ENCODE measurements at places on chromosomes 6 and 20.

DNA sequence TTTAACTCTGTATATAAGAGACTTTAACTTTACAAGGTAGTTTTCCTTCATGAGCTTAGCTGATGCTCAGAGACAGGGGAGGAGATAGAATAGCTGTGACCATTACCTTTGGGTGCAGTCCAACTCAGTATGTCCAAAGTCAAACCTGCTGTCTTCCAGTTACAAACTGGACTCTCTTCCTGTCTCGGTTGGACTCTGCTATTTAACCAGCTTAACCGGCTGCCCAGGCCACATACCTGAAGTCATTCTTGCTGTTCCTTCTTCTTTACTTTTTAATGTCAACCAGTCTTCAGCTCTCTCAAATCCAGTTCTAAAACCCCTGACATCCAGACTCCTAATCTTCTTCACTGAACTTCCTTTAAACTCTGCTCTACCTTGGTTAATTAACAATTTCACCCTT is 138.3 kb upstream of the TSHZ2 start:
- DNase-seq, result no peak

GRCh38 chr20:5065166-5065878 is 54.4 kb downstream of the PCNA start:
- no peak for DNase-seq

DNA sequence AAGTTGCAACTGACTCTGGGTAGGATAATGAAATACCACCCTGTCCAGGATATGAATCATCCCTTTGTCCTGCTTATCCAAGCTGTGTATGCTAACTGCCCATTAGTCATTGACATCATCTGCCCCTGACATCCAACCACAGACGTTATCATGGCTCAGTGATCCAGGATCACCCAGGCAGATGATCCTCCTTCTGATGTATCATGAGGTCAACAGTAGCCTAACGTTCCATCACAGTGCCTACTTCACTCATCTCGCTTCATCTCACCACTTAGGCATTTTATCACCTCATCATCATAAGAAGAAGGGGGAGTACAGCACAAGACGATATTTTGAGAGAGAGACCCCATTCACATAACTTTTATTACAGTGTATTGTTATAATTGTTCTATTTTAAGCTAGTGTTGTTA is 13.4 kb upstream of the BTN3A2 start:
- no peak for DNase-seq

DNA sequence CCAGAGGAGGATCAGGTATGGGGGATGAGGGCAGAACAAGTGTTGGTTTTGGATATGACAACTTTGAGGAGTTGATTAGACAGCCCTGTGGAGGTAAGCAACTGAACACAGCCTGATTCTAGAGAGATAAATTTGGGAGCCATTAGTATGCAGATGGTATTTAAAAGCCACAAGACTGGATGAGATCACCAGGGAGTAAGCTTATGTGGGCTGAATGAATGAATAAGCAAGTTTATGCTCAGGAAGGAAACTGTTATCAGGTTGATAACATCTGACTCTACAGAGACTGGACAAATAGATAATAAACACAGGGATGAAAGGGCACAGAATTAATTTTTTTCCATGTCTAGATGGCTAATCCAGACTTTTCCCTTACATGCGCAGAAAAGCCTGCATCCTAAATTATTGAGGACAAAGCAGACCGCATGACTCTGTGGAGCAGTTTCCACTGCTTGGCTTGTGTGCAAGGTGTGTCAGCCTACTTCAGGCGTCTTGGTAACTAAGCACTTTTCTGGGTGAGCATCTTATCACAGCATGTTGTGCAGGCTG is 150.6 kb downstream of the GJA10 start:
- no peak for DNase-seq

DNA sequence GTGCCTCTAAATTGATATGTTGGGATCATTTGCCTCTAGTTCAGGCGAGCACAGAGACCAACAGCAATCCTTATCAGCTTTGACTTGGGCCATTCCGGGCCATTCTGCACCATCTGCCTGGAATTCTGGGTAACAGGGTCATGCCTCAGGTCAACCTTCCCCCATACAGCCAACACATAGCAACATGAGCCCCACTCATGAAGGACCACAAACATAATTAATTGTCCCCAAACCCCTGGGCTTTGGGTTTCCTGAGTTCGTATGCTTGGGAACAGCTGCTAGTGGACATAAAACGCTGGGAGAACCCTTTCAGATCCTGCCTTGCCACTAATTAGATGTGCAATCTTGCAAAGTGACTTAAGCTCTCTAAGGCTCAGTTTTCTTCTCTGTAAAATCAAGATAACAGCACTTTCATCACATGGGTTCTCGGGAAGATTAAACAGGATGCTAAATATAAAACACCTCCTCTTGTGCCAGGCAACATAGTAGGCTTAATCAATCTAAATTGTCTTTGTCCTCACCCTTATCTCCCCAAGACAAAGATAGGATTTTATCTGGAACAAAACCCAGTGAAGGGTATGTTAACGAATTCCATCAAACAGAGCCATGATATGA is 426.5 kb downstream of the CD83 start:
- no peak for DNase-seq

DNA sequence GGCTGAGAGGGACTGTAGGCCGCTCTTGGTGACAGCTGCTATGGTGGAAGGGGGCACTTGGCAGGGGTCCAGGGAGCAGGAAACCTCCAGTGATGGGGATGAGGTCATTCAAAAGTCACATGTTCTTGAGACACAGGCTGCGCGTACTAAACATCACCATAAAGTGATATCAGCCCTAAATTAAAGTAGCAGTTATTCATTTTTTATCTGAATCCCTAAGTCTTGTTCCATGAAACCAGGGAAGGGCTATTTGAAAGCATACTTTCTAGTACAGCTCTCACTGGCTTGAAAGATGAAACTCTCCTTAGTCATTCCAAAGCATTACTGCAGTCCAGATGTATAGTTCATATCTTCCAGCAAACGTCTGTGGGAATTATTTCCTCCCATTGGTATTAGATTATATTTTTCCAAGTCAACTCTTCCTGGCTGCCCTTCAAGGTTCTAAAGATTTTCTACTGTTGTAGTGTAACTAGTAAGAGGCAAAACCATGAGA is 373.1 kb downstream of the CD109 start:
- DNase-seq, result no peak

GRCh38 chr20:58235010-58235409 is 6.6 kb upstream of the ANKRD60 start:
- DNase-seq, result no peak

GRCh38 chr20:8073024-8073832 is 53.7 kb upstream of the TMX4 start:
- DNase-seq, result no peak

DNA sequence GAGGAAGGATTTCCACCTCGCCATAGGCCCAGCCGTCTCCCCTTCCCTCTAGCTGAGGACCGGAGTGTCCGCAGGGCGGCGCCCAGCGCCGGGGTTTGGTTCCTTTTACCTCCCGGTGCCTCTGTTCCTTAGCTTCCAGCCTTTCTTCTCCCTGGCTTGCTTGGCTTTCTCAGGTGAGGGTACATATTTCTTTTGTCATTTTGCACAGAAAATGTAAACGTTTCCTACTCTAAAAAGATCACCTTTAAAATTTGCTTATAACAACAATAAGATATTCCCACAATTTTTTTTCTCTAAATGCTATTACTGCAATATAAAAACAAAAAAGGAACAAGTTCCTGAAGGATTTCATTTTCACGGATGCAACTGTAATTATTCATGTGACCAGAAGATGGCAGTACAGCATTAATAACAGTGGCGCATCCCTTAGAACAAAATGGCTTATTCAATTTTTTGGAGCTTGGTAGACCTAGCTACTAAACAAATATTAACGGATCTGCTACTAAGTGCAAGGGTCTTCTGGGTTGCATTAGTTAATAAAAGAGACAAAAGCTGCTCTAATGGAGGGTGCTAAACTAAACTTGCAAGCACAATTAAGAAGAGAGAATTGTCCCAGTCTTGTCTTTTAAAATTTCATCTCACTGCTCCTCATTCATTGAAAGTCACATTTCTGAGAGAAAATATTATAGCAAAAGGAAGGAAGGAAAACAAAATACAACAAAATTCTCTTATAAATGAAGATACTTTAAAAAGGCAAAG is 172.9 kb downstream of the ADGRG6 start:
- no peak for DNase-seq

GRCh38 chr6:77566235-77566634 is 86.6 kb upstream of the MEI4 start:
- no peak for DNase-seq

- no peak for DNase-seq
Observed at GRCh38 chr20:44166008-44166407, 21.0 kb downstream of the JPH2 start.

GRCh38 chr20:49285813-49286494 is 8.1 kb upstream of the ZNFX1 start:
- no peak for DNase-seq

GRCh38 chr6:91033964-91034363 is 447.1 kb upstream of the MAP3K7 start:
- no peak for DNase-seq

GRCh38 chr6:21523652-21524051 is 69.9 kb upstream of the SOX4 start:
- DNase-seq, result no peak

DNA sequence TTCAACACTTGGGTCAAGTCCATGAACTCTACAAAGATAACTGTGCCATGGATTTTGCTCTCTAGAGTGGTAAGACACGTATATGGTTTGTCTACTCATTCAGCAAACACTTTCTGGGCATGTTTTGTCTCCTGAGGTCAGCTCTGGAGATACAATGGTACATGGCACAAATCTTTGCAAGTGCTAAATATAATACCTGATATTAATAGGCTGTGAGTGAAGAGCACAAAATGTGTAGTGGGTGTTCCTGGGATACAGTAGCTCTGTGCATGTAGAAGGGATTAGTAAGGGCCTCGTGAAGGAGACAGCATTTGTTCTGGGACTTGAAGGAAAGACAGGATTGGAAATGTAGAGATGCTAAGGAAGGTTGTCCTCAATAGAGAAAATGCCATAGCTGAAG is 360.9 kb downstream of the BCKDHB start:
- DNase-seq, result no peak

DNA sequence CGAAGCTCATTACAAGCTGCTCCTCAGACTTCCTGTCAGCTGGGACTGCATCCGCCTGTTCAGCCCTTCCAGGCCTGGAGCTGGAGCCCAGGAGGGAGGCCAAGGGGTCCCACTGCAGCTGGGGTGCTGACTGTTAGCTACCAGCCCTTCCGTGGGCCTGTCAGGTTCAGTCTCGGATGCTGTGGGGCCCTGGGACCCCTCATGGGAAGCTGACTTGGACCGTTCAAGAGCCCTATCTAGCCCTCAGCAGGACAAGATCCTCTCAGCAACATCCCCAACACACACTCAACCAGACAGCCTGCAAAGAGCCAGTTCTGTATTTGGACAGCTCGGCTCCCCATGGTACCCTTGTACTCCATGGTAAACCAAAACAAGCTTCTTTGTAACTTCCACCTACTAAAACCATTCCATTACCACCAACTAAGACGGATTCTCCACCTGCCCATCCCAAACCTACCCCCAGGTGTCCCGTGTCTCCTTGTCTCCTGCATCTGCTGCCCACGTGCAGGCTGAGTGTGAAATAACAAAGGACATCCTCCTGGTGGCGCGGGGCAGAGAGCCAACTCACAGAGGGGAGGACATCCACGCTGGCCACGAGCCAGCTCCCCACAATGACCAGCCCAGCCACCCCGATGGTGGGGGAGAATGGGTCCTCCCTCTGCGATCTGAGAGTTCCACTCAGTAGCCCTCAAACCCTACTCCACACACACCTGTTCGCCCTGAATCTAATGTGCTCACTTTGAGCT is 111.2 kb downstream of the TAF4 start:
- DNase-seq, result no peak

GRCh38 chr6:4091941-4092340 is 13.0 kb upstream of the FAM217A start:
- no peak for DNase-seq

GRCh38 chr6:75024828-75025227 is 181.0 kb downstream of the COL12A1 start:
- DNase-seq, result no peak

DNA sequence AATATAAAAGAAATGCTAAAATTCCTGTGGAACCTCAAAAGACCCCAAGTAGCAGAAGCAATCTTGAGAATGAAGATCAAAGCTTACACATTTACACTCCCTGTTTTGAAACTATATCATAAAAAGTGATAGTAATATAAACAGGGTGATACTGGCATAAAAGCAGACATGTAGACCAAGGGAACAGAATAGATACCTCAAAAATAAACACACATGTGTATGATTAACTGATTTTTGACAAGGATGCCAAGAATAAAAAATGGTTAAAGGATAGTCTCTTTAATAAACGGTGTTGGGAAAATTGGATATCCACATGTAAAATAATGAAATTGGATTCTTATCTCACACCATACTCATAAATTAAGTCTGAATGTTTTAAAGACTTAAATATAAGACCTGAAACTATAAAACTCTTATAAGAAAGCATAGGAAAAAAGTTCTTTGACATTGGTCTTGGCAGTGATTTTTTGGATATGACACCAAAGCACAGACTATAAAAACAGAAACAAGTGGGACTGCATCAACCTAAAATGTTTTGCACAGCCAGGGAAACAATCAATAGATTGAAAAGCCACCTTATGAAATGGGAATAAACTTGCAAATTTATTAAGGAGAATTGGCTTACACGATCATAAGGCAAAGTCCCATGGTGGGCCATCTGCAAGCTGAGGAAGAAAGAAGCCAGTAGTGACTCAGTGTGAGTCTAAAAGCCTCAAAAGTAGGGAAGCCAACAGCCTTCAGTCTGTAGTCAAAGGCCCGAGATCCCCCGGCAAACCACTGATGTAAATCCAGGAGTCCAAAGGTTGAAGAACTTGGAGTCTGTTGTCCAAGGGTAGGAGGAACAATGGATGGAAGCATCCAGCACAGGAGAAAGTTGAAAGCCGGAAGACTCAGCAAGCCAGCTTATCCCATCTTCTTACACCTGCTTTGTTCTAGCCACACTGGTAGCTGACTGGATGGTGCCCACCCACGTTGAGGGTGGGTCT is 144.3 kb downstream of the MEI4 start:
- DNase-seq, result no peak

- no peak for DNase-seq
Observed at GRCh38 chr6:54846243-54846856, at the start of gene FAM83B. Gene FAM83B, plus strand, starts transcription at chr6:54846771. Its CDS starts 23,476 bp downstream, at chr6:54870247.

DNA sequence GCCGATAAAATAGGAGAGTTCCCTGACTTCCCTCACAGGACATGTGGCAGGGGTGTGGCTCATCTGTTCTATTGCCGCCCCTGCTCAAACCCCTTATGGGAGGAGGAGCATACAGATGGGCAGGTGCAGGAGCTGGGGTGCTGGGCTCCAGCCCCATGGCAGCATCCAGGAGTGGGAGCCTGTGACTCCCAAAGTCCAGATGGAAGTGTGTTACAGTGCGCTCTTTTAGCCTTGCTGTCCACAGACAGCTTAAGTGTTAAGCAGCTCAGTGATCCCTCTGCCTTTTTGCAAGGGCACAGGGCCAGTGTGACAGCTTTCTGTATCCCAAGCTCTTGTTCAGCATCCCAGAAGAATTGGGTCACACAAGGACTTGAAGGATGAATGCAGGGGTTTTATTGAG is 212.3 kb upstream of the MYLIP start:
- DNase-seq, result no peak

- no peak for DNase-seq
Observed at GRCh38 chr6:134466771-134467525, 149.0 kb upstream of the SGK1 start.

GRCh38 chr6:92507552-92507951 is 911.8 kb downstream of the EPHA7 start:
- no peak for DNase-seq
